ENCODE measurements at places on chromosomes 13 and 19. TPM values are rescaled to one million over a fixed set of nuclear protein-coding genes. Genes with fewer than 3 reads are reported as not detected.

The BICRA gene
- 7.8 TPM for total RNA-seq

GRCh38 chr13:50701469-50701868 lies 142.0 kb downstream of the DLEU7 start:
- no peak for DNase-seq

The SHISA7 gene
- total RNA-seq, result not detected

The PLVAP gene
- 2.1 TPM for total RNA-seq

- DNase-seq, result peak; percentile 18
Measured at GRCh38 chr19:29806098-29806866, 5.5 kb upstream of the CCNE1 start.

DNA sequence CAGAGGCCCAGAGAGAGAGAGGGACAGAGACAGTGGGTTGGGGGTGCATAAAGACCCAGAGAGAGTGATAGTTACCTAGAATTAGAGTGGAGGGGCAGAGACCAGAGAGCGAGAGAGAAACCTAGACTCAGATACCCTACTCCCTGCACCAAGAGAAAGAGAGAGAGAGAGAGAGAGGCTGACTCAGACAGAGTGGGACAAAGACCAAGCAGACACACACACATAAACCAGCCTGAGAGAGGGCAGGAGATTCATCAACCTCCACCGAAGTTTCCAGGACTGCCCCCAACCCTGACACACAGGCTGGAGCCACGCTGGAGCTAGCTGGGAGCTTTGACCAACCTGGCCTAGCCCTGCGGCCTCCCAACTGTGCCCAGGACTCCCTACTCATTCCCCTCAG lies 12.9 kb downstream of the SYT3 start:
- no peak for DNase-seq

The LENG9 gene
- total RNA-seq, result 6.3 TPM

- DNase-seq, result peak; percentile 82
Measured at GRCh38 chr19:17260842-17261325, 3.7 kb downstream of the USHBP1 start.

GRCh38 chr19:39524495-39524894 lies 8.2 kb downstream of the EID2B start:
- no peak for DNase-seq

- no peak for DNase-seq
Measured at GRCh38 chr13:24911133-24911908, 147.4 kb downstream of the RNF17 start.

DNA sequence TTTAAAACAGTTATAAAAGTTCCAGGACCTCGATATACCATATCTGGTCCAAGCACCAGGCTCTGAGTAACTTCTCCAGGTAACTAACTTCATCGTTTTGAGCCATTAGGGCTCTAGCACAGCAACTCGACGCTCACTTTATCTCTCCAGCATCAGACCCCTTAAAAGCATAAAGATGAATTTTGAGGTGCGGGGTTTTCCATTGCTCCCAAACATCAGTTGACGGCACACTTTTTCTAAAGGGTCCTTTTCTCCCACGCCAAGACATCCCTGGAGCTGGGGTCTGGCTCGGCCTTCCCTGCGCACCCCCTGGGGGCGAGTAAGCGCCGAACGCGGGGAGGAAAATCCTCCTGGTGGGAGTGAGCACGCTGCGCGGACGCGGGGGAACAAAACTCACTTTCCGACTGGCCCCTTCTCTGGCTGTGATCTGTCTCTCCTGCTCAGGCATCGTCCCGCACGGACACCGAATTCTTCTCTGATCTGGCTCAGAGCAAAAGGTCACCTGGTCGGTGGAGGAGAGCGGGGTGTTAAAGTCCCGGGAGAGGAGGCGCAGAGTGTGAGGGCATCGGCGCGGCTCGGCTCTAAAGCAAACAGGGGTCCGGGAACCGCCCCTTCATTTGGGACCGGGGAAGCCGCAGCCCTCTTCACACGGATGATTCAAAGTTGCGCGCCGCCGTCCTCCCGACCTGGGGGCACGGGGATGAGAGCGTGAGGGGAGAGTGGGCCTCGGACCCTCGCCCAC lies at the start of gene ATP7B:
ATP7B (minus strand) TSS at position 561 of the 742 bp plus-strand sequence; CDS start at position 448, 113 bp downstream.
- peak; percentile 13 for DNase-seq

DNA sequence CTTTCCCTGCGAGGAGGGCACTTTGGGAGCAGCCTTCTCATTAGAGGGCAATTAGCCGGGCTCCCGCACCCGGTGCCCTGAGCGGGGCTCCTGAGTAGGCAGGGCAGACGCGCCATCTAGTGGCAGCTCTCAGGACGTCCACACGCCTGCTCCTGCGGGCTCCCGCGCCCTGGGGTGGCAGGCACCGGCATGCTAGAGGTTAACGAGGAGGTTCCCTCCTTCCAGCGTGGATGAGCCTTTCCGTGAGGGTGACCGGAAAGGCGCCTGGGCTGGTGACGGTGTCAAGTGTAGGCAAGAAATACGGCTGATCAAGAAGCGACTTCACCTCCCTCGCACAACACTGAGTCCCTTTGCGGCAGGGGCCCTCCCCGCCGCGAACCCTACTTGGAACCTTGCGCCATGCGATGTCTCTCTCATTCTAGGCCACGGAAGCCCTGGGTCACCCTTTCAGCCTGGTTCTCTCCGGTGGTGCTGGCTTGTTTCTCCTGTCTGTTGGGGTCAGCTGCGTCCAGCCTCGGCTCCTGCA lies 67.7 kb downstream of the ALOX5AP start:
- peak; percentile 85 for DNase-seq

The PTGER1 gene
- total RNA-seq, result not detected

DNA sequence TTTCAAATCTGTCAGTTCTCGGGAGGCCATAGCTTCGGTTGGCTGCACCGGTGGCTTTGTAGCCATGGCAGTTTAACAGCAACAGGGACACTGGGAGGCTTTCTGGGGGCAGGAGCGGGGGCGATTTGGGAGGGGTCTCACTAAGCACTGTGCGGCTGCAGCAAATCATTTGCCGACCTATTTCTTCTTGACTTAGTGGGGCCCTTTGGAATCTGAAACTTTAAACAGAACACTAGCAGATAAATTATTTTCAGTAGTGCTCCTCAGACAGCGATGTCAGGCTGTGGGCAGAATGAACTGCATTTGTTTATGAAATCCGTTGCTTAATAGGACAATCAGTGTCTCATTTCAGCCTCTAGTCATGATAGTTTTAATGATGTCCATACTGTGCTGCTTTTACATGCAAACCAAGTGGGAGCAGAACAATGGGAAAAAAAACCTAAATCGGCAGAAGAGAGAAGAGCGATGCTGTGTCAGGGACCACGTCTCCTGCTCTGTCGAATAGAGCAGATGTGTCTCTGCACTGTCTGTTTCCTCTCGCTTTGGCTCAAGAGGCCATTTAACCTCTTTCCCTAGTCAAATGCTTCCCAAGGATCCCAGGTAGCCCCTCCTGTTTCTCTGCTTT lies 211.9 kb downstream of the OLFM4 start:
- DNase-seq, result no peak

The PRX gene
- 9.1 TPM for total RNA-seq

DNA sequence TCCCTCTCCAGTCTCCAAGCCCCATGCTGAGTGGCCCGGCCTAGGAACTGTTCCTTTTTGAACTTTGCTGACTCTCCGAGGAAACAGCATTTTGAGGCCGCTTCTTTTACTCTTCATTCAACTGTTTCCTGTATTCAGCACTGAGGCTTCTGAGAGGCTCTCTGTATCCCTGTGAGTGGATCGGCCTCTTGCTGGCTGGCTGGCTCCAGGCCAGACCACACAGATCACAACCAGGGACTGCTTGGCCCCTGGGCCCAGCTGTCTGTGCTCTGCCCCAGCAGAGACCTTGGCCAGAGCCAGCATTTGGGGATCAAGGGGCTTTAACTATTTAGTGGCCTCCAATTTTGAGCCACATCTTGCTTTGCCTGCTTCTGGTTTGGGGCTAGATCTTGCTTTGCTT lies 75.6 kb upstream of the KL start:
- DNase-seq, result peak; percentile 76

GRCh38 chr19:4233282-4233853 lies 4.0 kb downstream of the EBI3 start:
- DNase-seq, result peak; percentile 30

DNA sequence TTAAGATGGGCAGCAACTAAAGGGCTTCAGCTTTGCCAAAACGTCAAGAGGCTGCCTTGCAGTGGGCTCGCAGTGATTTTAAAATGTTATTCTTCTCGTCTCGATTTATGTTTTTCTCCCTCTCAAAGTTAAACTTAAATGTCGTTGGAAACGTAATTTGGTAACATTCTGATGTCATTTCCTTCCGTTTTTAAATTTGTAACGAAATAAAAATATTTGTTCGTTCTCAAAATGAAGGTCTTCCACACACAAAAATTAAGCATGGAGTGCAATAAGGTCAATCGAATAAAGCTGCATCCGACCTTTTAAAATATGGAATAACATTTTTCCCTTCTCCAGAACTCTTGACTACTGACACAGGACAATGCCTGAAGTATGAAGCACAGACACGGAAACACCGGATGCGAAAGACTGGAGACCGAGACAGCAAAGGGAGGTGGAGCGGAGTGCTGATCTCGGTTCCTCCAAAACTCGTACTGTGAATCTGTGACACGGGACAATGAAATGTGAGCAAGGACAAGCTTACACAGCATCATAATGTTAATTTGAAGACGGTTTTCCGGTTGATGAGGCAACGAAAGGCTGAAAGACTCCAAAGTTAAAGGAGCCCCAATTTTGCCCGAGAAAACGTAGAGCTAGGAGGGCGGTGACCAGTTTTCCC lies 850 bp downstream of the MTMR6 start:
- DNase-seq, result peak; percentile 37

GRCh38 chr19:43707158-43707712 lies 8.6 kb upstream of the IRGC start:
- no peak for DNase-seq

- DNase-seq, result peak; percentile 39
Measured at GRCh38 chr13:113813749-113814434, 50.0 kb downstream of the GAS6 start.

- DNase-seq, result no peak
Measured at GRCh38 chr19:4369109-4369887, 25.9 kb downstream of the MPND start.

DNA sequence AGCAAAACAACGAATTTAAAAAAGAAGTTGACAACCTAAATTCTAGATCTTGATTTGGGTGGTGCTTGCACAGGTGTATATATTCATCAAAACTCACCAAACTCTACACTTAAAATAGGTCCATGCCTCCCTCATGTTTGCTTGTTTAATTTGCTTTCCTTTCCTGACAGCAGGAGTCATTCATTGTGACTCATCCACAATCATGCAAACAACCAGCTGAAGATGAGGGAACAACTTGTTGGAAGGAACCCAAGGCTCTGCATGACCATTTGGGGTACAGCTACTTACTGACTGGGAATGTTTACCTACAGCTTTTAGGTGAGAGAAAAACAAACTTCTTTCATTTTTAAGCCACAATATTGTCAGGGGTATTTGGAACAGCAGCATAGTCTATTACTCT lies 96.6 kb downstream of the RXFP2 start:
- DNase-seq, result peak; percentile 29

- DNase-seq, result no peak
Measured at GRCh38 chr13:42101821-42102585, 53.6 kb downstream of the DGKH start.

DNA sequence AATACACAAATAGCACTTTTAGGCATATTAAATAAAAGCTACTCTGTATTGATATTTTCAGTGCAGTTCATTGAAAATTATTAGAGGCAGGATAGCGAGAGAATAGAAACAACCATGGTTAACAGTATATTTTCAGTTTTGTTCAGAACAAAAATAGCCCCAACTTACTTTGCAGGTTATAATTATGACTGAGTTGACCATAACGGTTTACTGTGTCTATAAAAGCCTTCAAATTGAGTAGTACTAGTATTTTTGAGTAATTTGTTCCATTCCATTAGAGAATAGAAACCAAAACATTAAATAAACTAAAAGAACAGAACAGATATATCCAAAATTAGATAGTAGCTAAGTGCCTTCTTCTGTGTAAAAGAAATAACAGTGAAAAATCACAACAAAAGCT lies 1108.4 kb upstream of the PCDH20 start:
- no peak for DNase-seq

DNA sequence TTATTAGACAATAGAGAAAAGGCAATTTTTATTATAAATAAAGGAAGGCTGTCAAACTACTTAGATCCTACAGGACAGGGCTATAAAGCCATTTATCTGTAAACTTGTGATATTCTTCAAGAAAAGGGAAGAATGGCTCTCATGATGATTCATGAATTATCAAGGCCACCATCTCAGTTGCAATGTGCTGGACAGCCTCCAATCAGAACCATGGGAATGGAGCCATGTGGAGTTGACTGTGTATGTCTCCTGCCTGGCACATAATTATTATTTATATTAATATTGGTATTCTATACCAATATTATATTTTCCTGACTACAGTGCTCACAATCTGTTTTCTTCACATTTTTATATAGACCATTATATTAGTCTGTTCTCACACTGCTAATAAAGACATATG lies 560.5 kb upstream of the MIR17HG start:
- DNase-seq, result no peak

DNA sequence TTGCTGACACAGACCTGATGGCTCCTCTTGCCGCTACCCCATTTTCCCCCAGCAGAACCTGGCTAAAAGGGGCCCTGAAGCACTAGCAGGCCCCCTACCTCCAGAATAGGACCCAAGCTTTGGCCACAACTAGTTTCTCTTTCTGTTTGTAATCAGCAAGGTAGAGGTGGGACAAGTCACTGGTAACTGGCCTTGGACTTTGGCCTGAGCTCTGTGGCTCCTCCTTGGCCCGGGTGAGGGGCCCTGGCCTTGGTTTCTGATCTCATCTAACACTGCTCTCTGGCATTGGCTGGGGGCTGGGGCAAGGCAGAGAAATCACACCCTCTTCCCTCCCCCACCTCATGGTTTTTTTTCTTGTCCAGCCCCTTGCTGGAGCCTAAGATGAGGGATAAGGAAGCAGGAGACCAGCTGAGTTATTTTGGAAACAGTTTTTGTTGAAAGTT lies 2.1 kb downstream of the CALM3 start:
- no peak for DNase-seq

- DNase-seq, result no peak
Measured at GRCh38 chr19:3575949-3576673, 3.4 kb downstream of the HMG20B start.

GRCh38 chr13:74891610-74892009 lies 590.4 kb downstream of the TBC1D4 start:
- DNase-seq, result no peak

GRCh38 chr13:54513254-54513653 lies 1484.6 kb downstream of the OLFM4 start:
- DNase-seq, result no peak

- peak; percentile 77 for DNase-seq
Measured at GRCh38 chr19:35828692-35829301, 16.2 kb upstream of the PRODH2 start.

The C1QTNF9B gene
- total RNA-seq, result 0.33 TPM

GRCh38 chr19:42285988-42286348 lies 16.0 kb upstream of the PRR19 start:
- no peak for DNase-seq

The POLR1D gene
- total RNA-seq, result 106 TPM

The EFNB2 gene
- total RNA-seq, result 11.1 TPM

- no peak for DNase-seq
Measured at GRCh38 chr13:71117920-71118319, 749.1 kb downstream of the DACH1 start.

GRCh38 chr13:46631179-46631542 lies 78.2 kb downstream of the LRCH1 start:
- DNase-seq, result no peak

All from cardiac muscle cell (in vitro differentiated cells and primary cell).